H9 (cell line): ENCODE measurements at places on chromosomes 7 and 10.

GRCh38 chr10:86941991-86942421, 15.4 kb downstream of the MMRN2 start:
- H3K4me1 ChIP-seq, result no peaks in the 10 kb centered on the region
- no peak overlapping the region for H3K4me3 ChIP-seq
- no peaks in the 10 kb centered on the region for H3K27me3 ChIP-seq
- peak; percentile 35 for DNase-seq
- no peak overlapping the region for H3K27ac ChIP-seq

DNA sequence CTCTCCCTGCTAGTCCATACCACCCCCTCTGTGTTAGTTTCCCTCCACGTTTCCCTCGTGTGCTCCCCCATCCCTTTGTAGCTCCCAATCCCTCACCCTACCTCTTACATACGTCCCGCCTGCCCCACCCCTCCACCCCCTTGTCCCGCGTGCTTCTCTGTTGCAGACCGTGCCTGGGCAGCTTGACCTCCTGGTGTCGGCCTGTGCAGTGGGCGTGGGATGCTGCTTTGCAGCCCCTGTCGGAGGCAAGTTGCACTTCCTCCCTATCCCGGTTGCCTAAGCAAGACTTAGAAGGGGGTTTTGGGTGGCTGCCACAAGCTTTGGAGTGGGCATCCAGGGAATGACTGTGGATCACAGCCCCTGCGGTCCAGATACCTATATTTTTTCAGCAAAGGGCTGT, 7.7 kb downstream of the CLCN1 start:
- H3K36me3 ChIP-seq, result no peaks in the 10 kb centered on the region
- no peaks in the 10 kb centered on the region for H3K4me1 ChIP-seq
- DNase-seq, result no peak
- no peaks in the 10 kb centered on the region for H3K27me3 ChIP-seq

- no peak overlapping the region for H3K27ac ChIP-seq
- DNase-seq, result no peak
- no peak overlapping the region for H3K4me3 ChIP-seq
These were observed 167.9 kb downstream of the DIP2C start for GRCh38 chr10:521261-522250.

- no peak overlapping the region for H3K27ac ChIP-seq
- H3K27me3 ChIP-seq, result no peaks in the 10 kb centered on the region; the same call in 1 of the 2 replicates
- no peak overlapping the region for H3K4me3 ChIP-seq
- no peaks in the 10 kb centered on the region for H3K4me1 ChIP-seq
- peaks cover 75% of the 10 kb centered on the region for H3K36me3 ChIP-seq
These were observed 118.2 kb downstream of the LARP4B start for GRCh38 chr10:813286-813685.
